ENCODE measurements at places on chromosomes 12 and 14.

DNA sequence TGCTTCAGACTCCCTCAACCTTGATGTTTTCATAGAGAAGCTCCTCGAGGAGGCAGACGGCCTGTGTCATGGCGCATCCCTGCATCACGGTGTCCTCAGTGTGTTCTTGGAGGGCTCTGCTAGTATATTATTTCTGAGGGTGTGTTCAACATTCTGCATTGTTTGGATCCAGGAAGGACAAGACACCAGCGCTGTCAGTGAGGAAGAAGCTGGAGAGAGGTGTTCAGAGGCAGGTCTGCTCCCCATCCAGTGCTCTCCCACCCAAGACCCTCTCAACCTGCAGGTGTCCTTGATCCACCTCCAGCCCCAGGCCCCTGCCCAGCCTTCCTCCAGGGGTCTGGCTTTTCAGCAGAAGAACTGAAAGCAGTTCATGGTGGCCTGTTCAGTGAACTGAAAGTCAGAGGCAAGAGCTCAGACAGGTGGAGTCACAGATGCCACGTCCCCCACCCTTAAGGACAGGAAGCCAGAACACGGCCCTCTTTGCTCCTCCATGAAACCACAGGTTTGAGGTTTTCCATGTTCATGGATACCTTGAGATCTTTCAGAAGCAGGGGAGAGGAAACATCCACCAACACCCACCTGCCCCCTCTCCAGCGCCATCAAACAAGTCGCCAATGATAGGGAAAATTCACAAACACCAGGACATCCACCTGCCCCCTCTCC lies 37.4 kb downstream of the DIO3 start:
- no peak for DNase-seq

- DNase-seq, result no peak
Observed at GRCh38 chr14:104993808-104994591, 8.4 kb downstream of the CLBA1 start.

DNA sequence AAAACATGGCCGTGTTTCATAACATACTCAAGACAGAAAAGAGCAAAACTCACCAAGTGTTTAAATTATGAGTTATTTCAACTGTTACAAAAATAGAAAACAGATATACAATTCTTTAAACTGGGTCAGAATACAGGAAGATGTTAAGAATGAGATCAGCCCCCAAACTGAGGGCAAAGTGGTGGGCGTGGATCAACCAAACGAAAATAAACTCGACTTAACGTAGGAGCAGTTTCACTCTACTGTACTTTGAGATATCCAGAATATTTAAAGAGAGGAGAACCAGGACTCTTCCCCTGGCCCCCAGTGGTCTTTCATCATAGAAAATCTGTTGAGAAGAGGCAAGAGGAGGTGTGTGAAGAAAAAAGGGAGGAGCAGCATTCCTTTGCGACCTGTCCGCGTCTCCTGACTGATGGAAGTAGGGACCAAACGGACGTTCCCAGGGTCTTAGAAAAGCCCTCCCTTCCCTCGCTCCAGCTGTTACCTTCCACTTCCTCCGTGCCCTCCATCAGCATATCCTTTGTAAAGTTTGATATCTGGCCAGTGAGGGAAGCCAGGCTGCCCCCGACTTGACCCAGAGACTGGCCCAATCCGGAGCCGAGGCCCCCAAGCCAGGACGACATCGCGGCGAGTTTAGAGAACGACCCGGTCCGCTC lies 668 bp downstream of the TRIP11 start:
- no peak for DNase-seq

GRCh38 chr12:20426191-20426590 lies 57.9 kb downstream of the PDE3A start:
- DNase-seq, result no peak

- no peak for DNase-seq
Observed at GRCh38 chr14:33068626-33069025, 129.9 kb downstream of the NPAS3 start.

GRCh38 chr12:16324772-16325171 lies 22.7 kb upstream of the MGST1 start:
- no peak for DNase-seq

DNA sequence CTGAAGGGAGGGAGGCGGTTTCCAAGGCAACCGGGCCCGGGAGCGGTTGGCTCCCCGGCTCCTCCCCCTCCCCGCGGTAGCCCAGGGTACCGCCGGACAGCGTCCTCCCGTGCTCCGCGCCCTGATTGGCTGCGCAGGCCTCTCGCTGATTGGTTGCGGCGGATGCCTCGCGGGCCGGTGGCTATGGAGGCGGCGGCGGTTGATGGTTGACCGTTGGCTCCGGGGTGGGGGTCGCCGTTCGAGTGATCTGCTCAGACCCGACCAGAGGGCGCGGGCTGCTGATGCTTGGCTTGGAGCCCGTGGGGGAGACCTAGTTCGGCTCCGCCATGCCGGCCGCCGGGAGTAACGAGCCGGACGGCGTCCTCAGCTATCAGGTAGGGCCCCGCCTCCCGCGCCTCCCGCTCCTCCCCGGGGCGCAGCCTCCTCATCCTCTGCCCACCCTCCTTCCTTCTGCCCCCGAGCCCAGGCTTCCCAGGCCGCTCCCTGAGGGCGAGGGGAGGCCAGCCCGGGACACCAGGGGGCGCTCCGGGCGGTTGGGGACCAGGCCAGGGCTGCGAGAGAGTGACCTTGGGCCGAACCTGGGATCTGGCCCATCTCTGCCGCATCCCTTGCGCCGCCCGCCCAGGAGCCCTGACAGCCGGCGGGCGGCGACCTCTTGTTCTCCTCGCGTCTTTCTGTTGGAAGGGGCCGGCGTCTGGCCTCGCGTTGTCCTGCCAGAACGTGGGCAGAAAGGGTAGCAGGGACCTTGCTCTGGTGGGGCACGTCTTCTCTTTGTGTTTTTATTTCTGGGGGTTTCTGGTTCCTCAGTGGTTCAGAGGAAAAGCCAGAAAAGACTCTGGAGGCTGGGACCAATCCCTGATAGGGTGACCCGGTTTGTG lies at the start of gene SLC4A8:
SLC4A8 (plus strand) TSS at position 170 of the 878 bp plus-strand sequence; CDS start at position 327, 157 bp downstream.
- peak; percentile 43 for DNase-seq
